ENCODE measurements at places on chromosomes 6 and 20.
A peak's percentile ranks its signal among the peaks of the same experiment; 100 is the strongest.

DNA sequence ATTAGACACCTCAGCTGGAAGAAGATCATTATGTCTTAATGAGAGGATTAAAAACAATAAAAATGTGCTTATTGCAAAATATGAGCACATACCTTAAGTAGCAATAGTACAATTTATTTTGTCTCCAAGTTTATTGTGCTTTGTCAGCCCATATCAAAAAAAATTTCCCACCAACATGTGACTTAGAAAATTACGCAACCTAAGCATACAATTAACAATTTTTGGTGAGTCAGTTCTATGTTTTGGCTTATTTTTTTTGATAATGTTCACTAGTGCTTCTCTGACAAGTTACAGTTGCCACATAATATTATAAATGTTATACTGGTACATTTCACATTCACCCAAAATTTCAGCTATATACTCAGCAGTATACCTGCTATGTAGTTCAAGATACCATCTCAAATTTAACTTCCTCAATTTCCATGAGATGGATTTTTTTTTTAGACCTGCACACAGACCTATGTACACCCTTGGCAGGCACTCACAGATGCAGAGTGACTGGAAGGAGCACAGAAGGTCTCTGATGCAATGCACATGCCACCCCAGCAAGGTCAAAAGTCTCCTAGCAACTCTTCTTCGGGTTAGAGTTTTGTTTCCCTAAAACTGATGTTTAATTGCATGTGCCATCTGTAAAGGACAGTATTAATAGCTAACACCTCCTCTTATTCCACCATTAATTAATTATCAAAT, 112.4 kb downstream of the PRKN start:
- DNase-seq, result no peak

DNA sequence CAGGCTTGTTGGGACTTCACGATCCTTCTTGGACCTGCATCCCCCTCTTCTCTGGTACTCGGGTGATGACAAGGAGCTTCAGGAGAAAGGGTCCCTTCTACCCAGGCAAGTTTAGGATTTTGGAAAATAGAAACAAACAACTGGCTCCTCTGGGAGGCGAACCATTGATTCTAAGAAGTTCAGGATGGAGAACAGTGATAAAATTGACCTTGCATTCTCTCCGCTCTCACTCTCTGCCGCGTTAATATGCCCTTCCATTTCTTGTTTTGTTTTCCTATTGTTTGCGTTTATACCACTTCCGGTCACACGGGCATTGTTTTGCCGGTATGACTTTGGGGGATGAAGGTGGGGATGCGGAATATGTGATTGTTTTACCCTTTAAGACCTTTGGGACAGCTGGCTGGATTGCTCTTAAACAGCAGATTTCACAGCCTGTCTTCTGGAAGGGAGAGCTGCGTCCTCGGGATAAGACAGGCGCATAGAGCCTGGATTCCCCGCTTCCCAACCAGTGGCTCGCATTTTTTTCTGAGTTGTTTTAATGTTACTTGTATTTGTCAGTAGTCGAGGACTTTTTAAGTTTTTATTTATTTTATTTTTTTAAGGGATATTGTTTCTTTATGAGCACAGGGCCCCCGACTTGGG, 144.3 kb upstream of the ZNF184 start:
- no peak for DNase-seq

GRCh38 chr6:35141007-35141655, at the start of gene TCP11:
Gene TCP11 (minus strand): TSS chr6:35141339. CDS start chr6:35140870, 469 bp downstream.
- DNase-seq, result no peak

- peak; percentile 0 for DNase-seq
These were observed 811.9 kb downstream of the TENT5A start for GRCh38 chr6:80940571-80940970.

GRCh38 chr6:41784581-41785171, 2.8 kb upstream of the TOMM6 start:
- peak; percentile 56 for DNase-seq

DNA sequence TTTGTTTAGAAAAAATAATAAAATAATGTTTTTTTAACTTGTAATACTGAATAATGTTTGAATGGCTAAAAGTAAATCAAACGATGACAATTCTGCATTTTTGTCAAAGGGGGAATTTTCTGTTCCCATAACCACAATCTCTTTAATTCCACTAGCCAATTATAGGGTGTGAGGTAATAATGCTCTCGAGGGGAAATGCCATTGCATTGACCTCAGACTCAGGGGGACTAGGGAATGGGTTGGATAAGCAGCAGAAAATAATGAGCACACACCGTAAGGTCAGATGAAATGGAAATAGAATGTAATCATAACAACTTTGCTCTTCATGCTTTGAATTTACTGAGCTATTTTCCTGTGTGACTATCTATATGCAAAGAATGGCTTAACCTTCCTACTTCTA, 584.7 kb downstream of the RFPL4B start:
- no peak for DNase-seq

- no peak for DNase-seq
These were observed 26.3 kb upstream of the ZFP64 start for GRCh38 chr20:52217689-52218395.

DNA sequence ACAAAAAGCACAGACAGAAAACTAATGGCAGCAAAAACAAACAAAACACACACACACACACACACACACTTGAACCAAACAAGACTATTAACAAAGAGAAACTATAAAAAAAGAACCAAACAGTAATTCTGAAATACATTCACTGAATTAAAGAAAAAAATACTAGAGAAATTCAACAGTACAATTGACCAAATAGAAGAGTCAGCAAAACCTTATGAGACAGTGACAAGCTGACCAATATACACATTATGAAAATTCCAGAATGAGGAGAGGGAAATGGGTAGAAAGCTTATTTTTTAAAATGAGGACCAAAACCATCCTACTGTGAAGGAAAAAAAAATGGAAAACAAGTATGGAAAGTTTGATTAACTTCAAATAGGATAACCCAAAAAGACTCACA, 212.2 kb upstream of the BTBD3 start:
- no peak for DNase-seq

GRCh38 chr6:100664274-100665040, 199.7 kb upstream of the SIM1 start:
- DNase-seq, result no peak

DNA sequence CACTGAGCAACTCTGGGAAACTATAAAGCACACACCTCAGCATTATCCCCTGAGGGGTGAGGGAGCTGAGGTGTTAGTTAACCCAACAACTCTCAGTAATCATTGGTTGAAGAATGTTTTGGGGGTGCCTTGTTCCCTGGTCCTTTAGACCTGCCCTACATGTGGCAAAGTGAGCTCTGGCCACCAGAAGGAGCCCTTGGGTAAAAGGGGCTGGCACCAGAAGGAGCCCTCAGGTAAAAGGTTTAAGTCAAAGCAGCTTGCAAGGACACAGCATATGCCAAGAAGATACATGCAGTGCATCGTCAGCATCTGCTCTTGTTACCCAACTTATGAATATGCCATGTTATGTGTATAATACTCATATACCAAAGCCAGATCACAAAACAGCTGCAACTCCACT, 1081.7 kb downstream of the KIF16B start:
- no peak for DNase-seq

DNA sequence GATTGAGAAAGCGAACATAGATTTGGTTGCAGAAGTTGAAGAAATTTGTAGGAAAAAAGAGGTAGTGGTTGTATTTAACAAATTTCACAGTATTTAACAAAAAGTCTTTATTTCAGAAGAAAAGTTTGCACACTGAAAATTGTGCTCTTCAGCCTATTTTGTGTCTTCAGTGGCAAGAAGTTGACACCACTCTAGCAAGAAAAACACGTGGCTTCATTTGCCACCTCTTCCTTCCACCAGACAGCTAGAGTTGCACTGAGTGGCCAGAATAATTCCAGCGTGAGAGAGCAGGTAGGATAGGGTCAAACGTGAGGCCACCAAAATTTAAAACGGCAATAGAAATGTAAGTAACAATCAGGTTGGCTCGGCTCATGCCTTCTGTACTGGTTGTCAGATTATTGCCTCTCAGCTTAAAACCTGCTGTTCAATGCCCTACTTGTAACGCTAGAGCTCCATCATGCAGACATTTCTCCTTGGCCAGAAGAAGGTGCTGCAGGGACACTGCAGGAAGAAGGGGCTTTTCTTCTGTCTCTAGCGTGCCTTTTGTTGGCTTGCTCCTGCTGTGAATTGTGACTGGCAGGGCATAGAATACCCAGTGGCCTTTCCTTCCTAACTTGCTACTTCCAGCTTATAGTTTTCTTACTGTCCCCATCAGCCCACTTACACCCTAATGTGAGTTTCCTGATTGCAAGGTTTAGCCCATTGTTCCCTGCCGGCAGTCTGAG, 12.1 kb downstream of the TRAPPC3L start:
- no peak for DNase-seq

GRCh38 chr6:158960026-158960425, 40.0 kb downstream of the RSPH3 start:
- DNase-seq, result no peak

- no peak for DNase-seq
These were observed 77.5 kb downstream of the C6orf118 start for GRCh38 chr6:165231581-165232561.

- no peak for DNase-seq
These were observed 34.9 kb upstream of the UTRN start for GRCh38 chr6:144250276-144250675.

- DNase-seq, result no peak
These were observed 2.1 kb upstream of the IP6K3 start for GRCh38 chr6:33748841-33749240.

DNA sequence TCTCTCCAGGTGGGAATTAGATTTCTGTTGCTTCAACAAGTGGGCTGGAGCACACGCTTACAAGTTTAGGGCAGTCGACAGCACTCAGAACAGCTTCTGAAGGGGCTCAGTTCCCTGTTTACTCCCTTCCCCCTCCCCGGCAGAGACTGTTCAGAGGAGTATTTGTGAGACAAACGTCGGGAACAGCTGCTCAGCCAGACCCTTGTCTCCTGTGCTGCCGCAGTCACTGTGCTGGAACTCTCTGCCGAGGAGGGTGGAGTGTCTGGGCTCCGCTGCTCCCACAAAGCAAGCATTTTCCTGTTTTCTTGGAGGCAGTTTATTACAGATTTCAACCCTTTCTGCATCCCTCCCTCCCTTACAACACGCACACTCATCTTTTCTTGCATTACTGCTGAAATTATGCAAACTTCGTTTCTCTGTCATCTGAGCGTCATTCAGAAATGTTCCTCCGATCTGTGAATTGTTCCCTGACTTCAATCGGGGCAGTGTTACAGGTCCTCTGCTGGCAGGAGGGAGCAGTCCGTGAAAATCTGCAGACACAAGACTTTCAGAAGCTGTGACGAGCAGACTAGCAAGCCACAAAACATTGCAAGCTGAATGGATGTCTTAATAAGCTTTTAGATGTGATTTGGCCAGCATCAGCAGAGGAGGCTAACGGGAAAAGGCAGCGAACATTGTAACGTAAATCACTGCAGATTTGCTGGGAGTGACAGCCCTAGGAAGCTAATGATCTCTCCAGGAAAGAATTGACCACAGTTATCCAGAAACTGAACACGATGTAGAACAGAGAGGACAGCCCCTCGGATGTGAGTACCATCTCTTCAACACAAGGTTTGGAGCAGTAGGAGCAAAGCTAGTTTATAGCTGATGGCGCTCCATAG, 76.2 kb downstream of the LYRM2 start:
- DNase-seq, result no peak

- no peak for DNase-seq
These were observed 289.7 kb upstream of the RNF24 start for GRCh38 chr20:4305091-4305490.

Measured in upper lobe of left lung (tissue), 6 donors.